Activated naive CD8-positive, alpha-beta T cell treated with anti-CD3 and anti-CD28 coated beads, Interleukin-2, amount 10 ng/mL, durations not matched to agents 7 days and 5 days (primary cell): ENCODE measurements at places on chromosomes 4 and X. TPM values are rescaled to one million over a fixed set of nuclear protein-coding genes. Genes with fewer than 3 reads are reported as not detected.

Gene TBX22
- total RNA-seq, result not detected

Gene SLAIN2
- total RNA-seq, result 63.7 TPM

Gene TRAM1L1
- total RNA-seq, result not detected

Gene BLTP1
- 52.5 TPM for total RNA-seq

Gene JADE1
- 39.2 TPM for total RNA-seq

Gene SLITRK4
- not detected for total RNA-seq

Gene NAP1L5
- total RNA-seq, result 3.3 TPM

Gene GUCY2F
- not detected for total RNA-seq

Gene CXCL11
- not detected for total RNA-seq

Gene MXRA5
- total RNA-seq, result not detected
